ENCODE measurements at places on chromosomes 12 and 14.

GRCh38 chr14:38201137-38201828 lies 6.4 kb upstream of the SSTR1 start:
- no peak for DNase-seq

DNA sequence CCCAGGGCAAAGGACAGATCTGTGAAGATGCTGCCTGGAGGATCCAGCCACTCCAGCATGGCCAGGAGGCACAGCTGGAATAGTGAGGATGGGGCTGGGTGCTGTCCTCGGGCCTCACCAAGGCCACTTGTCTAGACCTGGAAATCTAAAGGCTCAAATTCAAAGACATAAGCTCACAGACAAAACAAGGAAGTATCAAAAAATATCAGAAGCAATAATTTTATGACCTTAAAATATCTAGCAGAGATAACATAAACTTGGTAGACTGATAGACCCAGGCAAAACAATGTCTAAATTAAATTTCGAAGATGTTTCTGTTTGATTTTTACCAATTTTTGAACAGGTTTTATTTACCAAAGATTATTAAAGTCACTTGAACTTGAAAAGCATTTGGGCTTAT lies 22.6 kb upstream of the MMP19 start:
- no peak for DNase-seq

- no peak for DNase-seq
Observed at GRCh38 chr14:33679461-33680225, 271.2 kb downstream of the EGLN3 start.

DNA sequence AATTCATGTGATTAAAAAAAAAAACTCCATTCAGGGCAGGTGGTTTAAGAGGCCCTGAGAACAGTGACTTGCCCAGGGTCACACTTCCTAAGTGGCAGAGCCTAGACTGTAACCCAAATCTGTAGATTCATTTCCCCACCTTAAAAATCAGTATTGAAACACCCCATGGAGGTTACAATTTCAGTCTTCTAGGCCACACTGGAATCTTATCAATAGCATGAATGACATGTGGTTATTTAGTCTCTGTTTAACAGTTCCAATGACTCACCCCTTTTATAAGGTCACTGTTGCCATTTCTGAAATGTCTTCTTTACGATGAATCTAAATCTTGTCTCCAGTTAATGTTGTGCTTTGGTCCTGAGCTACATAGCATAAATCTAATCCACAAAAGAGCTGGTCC lies 262.3 kb upstream of the GRIP1 start:
- DNase-seq: no peak

DNA sequence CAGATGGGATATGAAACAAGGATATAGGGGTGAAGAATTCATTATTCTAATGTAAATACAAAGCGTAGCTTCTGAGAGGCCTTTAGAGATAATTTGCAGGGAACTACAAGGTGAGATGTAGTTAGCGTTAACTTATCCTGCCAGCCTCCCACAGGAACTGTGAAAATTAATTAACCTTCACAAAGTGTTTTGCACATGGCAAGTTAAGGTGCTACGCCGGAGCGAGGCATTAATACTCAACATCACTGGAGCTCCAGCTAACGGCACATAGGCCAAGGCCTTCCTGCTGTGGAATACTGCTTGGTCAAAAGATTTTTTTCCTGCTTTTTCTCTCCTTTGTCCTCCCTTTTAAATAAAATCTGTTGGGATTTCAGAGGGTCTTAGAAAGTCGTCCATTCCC lies 86.5 kb downstream of the CRACR2A start:
- DNase-seq: no peak
